ENCODE measurements at places on chromosomes 16 and 17.

DNA sequence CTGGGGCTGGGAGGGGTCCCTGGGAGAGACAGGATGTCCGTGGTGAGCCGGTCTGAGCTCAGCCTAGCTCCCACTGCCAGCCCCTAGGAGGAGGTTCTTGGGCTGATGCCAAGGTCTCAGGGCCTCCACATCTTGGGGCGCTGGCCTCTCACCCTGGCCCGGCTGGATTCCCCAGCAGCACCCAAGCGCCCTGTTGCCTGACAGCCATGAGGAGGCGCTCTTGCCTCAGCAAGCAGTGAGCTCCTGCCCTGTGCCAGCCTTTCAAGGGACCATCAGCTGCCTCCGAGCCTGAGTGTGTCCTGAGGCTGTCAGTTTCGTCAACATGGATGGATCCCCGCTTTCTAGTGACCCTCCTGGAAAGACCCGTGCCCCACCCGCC lies 234.9 kb upstream of the CIBAR2 start:
- peaks cover 16% of the 10 kb centered on the region for H3K4me1 ChIP-seq
- no peak overlapping the region for H3K4me3 ChIP-seq
- H3K36me3 ChIP-seq, result no peaks in the 10 kb centered on the region
- H3K27me3 ChIP-seq, result no peaks in the 10 kb centered on the region

GRCh38 chr17:48231995-48232959 lies 124.7 kb downstream of the SNX11 start:
- H3K36me3 ChIP-seq, result no peaks in the 10 kb centered on the region
- H3K4me3 ChIP-seq, result no peak overlapping the region
- H3K27me3 ChIP-seq, result peaks cover 52% of the 10 kb centered on the region
- no peak for DNase-seq
- H3K27ac ChIP-seq, result no peak overlapping the region

GRCh38 chr16:143456-143855 lies 5.0 kb upstream of the NPRL3 start:
- H3K4me1 ChIP-seq, result no peaks in the 10 kb centered on the region
- no peaks in the 10 kb centered on the region for H3K36me3 ChIP-seq
- H3K27me3 ChIP-seq, result peaks cover 12% of the 10 kb centered on the region
- no peak for DNase-seq
- H3K27ac ChIP-seq, result no peak overlapping the region
- no peak overlapping the region for H3K4me3 ChIP-seq

DNA sequence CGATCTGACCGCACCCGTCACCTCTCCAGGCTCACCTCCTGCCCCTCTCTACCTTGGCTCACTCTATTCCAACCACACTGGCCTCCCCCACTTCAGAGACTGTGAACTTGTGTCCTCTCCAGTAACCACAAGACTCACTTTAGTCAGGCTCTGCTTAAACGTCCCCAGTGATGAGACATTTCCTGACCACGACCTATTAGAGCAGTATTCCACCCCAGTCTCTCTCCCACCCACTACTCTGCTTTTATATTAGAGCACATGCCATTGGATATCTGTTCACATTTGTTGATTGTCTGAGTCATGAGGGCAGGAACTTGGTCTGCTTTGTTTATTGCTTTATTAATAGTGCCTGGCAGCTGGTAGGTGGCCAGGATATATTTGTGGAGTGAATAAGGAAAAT lies 20.1 kb downstream of the COX11 start:
- no peak for DNase-seq
- no peak overlapping the region for H3K4me3 ChIP-seq
- peaks cover 10% of the 10 kb centered on the region for H3K36me3 ChIP-seq
- H3K27me3 ChIP-seq, result no peaks in the 10 kb centered on the region
- H3K4me1 ChIP-seq, result no peaks in the 10 kb centered on the region
- H3K27ac ChIP-seq, result no peak overlapping the region

GRCh38 chr16:68077866-68078700 lies 7.1 kb upstream of the NFATC3 start:
- no peaks in the 10 kb centered on the region for H3K36me3 ChIP-seq
- no peaks in the 10 kb centered on the region for H3K4me1 ChIP-seq
- H3K27me3 ChIP-seq, result no peaks in the 10 kb centered on the region
- no peak overlapping the region for H3K27ac ChIP-seq
- no peak overlapping the region for H3K4me3 ChIP-seq

- H3K4me3 ChIP-seq, result no peak overlapping the region
- H3K27me3 ChIP-seq, result no peaks in the 10 kb centered on the region
- no peaks in the 10 kb centered on the region for H3K36me3 ChIP-seq
- DNase-seq, result peak; percentile 50
- H3K4me1 ChIP-seq, result peaks cover 13% of the 10 kb centered on the region
These were observed 653.8 kb downstream of the CDH8 start for GRCh38 chr16:61382435-61382834.

Data from neural progenitor cell (in vitro differentiated cells).